BJ (cell line): ENCODE measurements at places on chromosomes 3 and 15.
A peak's percentile ranks its signal among the peaks of the same experiment; 100 is the strongest.

GRCh38 chr3:31277582-31277981 lies 255.1 kb upstream of the STT3B start:
- DNase-seq = no peak

DNA sequence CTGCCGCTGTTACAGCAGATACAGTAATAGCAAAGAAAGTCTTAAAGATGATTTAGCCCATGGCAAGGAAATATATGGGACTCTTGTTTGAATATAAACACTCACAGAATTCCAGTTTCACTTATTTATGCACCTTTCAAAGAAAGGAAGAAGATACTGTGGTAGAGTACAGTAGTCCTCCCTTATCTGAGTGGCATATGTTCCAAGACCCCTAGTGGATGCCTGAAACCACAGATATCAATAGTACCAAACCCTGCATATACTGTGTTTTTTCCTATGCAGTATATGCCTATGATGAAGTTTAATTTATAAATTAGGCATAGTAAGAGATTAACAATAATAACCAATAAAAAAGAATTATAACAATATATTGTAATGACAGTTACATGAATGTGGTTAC lies 8.2 kb downstream of the MAP2K1 start:
- no peak for DNase-seq

- DNase-seq = no peak
Observed at GRCh38 chr15:64051407-64052259, 5.3 kb upstream of the DAPK2 start.

DNA sequence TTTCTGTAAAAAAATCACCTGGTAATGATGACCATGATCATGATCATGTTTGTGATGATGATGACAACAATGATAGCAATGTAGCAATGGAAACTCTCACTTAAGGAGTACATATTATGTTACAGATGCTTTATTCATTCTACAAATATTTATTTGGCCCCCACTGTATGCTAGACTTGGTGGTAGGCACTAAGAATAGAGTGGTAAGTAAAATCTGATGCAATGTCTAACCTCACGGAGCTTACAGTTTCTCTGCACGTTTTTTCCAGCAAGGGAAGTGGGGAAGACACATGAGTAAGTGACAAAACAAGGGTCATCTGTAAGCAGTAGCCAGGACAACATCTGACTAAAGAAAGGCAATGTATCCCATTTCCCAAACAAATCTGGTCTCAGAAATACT lies 199.4 kb upstream of the MRPL3 start:
- DNase-seq = peak; percentile 17

GRCh38 chr3:134608023-134608770 lies 42.6 kb downstream of the KY start:
- no peak for DNase-seq
